ENCODE measurements at places on chromosomes 13 and 19.

DNA sequence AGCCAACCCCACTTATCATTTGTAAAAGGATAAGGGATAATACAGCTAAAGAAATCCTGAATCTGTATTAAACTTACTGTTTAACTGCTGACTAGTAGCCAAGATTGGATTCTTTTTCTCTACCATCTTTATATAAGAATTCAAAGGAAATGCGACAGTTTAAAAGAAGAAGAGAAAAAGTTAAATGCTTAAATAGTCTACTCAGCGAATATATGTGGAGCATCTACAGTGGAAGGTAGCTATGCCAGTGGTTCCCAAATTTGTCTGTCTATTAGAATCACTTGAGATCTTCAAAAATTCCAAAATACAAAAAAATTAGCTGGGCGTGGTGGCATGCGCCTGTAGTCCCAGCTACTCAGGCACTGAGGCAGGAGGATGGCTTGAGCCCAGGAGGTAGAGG, 60.8 kb upstream of the KLF5 start:
- DNase-seq, result no peak

DNA sequence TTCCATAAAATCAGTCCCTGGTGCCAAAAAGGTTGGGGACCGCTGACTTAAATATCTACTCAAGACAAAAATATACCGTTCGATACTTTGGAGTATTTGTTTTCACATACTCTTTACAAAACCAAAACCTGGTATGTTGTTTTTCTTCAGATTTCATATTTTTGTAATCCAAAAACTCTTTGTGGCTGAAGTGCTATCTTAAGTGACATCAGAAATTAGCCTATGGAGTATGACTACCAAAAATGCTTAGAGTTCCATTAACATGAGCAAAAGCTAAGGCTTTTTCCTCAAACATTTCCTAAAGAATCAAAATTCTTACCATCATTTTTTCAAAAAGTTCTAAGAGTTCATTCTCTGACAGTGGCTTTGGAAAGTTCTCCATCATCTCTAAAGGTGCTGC, 52.0 kb downstream of the DIAPH3 start:
- no peak for DNase-seq

DNA sequence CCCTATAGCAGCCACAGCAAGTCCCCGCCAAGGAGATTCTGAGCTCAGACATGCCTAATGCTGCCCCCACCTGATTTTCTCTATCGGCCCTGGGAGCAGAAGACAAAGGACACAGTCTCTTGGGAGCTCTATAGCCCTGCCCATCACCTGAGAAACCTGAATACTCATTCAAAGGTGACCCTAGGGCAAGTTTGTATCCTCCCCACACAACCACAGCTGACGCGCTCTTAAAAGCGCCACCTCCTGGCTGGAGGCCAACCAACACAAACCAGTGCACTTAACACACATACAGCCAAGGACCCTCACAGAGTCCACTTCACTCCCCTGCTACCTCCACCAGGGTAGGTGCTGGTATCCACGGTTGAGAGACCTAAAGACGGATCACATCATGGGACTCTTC, 8.8 kb upstream of the IGFL4 start:
- DNase-seq, result no peak

GRCh38 chr13:94382517-94382916, 97.0 kb downstream of the DCT start:
- DNase-seq, result no peak

- DNase-seq, result no peak
Measured at GRCh38 chr13:104868806-104869205, 1666.7 kb downstream of the EFNB2 start.

DNA sequence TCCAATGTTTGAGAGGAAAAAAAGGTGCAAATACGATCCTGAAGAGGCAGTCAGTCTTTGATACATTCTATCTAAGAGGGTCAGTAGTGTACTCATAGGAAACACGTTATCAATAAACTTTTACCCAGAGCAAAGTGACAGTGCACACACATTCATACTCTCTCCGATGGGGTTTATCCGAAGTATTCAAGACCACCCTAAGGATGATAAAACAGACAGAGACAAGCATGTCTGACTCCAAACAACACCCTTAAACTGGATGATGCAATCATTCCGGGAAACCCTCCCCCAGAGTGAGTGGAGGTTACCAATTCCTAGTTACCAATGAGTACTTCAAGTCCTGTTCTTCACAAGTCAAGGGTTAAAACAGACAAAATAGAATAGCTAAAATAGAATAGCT, 79.1 kb downstream of the DNAJC3 start:
- DNase-seq, result no peak

DNA sequence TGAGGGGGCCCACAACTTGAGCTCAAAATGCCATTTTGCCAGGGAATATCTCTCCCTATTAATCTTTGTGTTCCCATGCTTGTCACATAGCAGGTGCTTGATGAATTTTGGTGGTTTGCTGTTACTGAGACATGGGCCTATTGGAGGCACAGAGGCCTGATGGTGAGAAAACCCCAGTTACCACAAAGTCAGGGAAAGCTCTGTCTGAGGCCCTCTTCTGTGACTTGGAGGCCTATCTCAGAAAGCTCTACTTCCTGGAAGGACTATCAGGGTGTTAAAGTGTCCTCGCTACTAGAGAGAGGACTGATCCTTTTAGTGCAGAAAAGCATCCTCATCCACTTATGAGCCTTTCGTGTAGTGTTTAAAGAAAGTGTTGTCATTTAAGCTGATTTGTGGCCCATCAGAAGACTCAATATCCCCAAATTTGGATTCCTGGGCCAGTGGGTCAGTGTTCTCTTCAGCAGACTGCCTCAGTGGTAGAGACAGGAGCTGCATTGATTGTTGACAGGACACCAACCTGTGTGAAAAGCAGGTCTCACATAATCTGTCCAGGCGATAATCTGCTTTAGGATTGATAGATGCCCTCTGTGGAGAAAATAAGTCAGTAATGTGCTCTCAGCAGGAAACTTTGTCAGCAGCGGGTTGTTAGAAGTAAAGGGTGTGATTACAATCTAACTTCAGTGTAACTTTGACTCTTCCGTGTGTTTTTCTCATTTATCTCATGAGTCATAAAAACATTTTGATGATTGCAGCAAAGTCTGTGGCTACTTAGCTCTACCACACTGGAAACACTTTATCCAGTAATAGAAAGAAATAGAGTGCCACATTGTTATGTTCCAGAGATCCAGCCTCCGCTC, 121.0 kb downstream of the AKAP11 start:
- DNase-seq, result peak; percentile 41

GRCh38 chr19:38210458-38210987, 13.5 kb downstream of the DPF1 start:
- DNase-seq, result no peak

DNA sequence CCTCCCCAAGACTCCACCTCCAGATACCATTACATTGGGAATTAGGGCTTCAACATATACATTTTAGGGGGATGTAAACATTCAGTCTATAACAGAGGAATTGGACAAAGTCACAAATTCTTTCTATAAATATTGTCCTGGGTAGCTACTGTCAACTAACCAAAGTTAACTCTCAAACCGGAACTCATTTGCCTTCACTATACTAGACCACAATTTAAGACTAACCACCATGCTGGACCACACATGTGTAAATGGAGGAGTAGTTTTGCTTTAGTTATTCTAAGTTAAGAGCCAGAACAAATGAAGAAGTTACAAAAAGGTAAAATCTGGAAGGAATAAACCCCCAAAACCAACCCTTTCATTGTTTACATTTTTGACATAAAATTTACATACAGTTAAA, 222.8 kb downstream of the NDFIP2 start:
- DNase-seq, result no peak

- no peak for DNase-seq
Measured at GRCh38 chr13:108212886-108213285, 2.5 kb downstream of the LIG4 start.

GRCh38 chr19:47032171-47032811, 12.7 kb downstream of the NPAS1 start:
- peak; percentile 46 for DNase-seq

DNA sequence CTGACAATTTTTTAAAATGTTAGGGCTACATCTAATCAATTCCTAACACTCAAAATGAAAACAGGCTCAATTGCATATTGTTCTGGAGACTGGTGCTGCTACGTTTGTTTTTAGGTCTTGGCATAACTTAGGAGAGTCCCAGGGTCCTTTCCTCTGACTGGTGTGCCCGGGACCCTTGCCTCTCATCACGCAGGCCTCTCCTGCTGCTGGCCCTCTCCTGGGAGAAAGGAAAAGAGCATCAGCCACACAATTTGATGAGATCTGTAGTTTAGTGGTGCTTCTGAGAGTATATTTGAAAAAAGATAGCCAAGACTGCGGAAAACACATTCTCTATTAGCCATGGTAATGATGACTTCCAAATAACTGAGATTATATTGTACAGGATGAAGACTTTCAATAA, 380.0 kb downstream of the KLF12 start:
- DNase-seq, result no peak

DNA sequence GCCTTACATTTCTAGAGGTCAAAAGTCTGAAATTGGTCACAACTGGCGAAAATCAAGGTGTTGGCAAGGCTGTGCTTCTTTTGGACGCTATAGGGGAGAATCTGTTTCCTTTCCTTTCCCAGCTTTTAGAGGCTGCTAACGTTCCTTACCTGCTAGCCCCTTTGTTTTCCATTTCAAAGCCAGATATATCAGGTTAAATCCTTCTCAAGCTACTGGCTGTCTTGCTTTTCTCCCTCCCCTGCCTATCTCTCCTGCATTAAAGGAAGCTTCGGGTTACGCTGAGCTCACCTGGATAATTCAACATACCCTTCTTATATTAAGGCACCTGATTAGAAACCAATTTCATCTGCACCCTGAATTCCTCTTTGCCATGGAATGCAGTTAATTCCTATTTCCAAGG, 1569.7 kb upstream of the SLC10A2 start:
- DNase-seq, result no peak

DNA sequence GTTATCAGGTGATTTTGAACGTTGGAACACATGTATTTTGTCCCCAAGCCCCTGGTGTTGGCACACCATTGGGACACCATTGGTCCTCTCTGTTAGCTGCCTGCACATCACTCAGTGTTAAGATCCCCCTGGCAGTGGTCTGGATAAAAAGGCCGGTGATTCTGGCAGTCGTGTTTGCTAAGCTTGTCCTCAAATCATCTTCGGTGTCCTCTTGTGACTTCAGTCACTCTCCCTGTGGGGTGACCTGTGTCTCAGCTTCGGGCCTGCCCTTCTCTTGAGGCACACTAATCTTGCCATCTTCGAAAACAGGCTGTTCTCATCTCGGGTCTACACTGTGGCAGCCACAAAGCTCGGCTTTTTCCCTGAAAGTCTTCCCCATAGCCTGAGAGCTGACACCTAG, 127.1 kb downstream of the ZIC5 start:
- DNase-seq, result no peak

DNA sequence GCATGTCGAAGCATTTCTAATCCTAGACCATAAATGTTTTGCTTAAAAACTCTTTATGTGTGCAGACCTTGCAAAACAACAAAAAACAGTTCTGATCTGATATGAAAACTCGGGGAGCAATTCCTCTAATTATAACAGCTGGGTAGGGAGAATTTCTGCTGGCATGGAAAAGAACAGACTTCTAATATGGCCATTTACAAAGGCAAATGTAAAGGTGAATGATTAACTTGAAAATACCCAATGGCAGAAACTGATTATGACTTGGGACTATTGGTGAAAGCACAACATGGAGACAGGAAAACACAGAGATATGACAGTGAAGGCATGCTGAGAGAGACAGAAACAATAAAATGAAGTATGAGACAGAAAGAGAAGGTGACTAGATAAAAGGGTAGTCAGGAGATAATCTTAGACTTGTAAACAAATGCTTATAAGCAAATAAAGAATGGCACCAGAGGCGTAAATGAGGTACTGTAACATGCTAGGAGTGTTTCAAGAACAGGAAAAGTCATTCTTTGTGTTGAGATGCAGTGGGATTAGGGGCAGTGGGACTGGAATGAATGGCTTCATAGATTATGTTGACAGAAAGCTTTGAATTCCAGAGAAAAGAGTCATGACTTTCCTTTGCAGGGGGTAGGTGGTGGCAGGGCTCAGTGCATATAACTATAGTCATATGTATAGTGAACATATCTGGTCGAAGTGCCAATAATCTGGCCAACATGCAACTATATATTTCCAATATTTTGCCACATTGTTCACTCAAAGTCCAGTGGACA, 393.0 kb downstream of the ITGBL1 start:
- DNase-seq, result no peak

DNA sequence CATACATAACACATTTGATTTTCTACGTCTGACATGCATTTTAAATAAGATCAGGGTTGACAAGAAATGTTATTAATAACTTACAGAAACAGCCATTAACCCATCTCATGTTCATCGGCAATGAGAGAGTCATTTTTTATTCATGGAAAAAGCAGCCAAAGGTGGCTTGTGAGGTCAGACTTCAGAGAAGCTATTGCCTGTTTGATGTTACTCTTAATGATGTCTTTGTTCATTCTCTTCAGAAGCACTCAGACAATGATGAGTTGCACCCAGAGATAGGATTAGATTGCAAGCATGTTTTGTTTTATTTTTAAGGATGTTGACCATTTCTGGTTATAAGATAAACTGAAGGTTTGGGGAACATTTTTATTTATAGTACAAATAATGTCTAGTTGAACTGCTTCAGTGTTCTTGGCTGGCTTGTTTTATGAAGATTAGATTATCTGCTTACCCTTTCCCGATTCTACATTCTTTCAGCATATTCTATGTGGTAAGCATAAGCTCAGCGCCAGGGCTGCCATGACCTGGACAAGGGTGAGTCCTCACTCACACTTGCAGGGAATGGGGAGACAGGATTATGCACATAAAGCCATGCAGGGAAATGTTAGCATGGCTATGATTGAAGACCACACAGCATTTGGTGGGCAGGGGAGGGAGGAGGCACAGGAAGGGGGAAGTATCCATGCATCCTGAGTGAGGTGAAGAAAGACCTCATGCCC, 288.1 kb downstream of the MTUS2 start:
- DNase-seq, result no peak

All from activated CD4-positive, alpha-beta T cell treated with anti-CD3 and anti-CD28 coated beads, Interleukin-2, amount 50 U/mL, for 24 hours (primary cell).